ENCODE measurements at places on chromosomes 11 and 22.

GRCh38 chr22:30245985-30246813 is at the start of gene LIF:
Gene LIF (minus strand): TSS chr22:30246759. CDS start chr22:30246695, 64 bp downstream.
- no peak for DNase-seq

- DNase-seq: peak; percentile 19
These were observed 97.1 kb upstream of the ZC3H12C start for GRCh38 chr11:109996060-109996459.

GRCh38 chr11:45045683-45046471 is 95.2 kb upstream of the TP53I11 start:
- peak; percentile 75 for DNase-seq

DNA sequence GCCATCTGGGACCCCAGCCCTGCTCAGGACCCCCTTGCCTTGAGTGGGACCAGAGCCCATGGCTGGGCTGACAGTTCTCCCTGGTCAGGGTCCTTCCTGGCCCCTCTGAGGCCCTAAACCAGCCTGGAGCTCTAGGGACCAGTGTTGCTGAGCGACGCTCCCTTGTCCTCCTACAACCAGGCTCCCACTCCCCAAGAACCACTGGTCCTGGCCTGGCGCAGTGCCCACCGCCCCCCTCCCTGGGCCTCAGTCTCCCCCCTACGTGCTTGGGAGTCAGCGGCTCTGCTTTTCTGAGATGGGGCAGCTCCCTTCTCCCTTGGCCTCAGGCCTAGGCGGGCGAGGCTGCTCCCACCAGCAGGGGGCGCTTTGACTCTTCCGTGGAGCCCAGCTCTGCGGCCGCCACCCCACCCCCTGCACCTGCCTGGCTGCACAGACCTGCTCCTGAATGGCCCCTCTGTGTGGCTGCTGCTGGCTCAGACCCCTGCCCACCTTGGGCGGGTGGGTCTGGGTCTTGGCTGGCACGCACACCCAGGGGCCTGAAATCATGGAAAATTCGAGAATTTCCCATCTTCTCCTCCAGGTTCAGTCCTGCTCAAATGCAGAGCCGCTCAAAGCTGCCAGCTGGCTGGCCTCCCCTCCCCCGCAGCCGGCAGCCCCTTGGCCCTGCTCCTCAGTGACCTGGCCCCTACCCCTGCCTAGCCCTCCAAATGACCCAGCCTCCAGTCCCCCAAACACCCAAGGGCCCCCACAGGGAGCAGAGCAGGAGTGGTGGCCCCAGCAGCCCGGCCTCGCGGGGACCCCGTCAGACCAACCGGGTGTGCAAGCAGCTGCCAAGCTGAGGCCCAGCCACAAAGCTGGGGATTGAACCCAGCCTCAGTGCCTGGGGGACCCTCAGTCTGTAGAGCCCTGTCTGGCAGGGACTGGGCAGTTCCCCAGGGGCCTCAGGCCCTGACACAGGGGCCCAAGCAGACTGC is 9.1 kb downstream of the PRR33 start:
- DNase-seq: peak; percentile 68

DNA sequence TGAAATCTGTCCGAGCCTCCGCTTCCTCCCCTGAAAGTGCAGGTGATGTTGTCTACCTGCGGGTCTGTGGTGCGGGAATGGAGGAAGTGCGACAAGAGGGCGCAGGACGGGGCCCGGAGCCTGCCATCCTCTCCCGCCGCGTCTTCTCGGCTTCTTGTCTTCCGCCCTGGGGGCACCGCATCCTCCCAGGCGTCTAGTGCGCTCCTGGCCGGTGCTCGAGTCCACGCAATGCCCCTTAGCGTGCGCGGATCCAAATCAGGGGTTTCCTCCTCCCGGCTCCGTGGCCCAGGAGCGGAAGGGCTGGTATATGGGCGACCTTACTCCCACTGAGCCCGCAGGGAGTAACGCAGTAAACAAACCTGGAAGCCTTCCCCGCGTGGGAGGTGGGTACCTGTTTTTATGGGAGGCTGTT is 405 bp downstream of the SFI1 start:
- peak; percentile 27 for DNase-seq

DNA sequence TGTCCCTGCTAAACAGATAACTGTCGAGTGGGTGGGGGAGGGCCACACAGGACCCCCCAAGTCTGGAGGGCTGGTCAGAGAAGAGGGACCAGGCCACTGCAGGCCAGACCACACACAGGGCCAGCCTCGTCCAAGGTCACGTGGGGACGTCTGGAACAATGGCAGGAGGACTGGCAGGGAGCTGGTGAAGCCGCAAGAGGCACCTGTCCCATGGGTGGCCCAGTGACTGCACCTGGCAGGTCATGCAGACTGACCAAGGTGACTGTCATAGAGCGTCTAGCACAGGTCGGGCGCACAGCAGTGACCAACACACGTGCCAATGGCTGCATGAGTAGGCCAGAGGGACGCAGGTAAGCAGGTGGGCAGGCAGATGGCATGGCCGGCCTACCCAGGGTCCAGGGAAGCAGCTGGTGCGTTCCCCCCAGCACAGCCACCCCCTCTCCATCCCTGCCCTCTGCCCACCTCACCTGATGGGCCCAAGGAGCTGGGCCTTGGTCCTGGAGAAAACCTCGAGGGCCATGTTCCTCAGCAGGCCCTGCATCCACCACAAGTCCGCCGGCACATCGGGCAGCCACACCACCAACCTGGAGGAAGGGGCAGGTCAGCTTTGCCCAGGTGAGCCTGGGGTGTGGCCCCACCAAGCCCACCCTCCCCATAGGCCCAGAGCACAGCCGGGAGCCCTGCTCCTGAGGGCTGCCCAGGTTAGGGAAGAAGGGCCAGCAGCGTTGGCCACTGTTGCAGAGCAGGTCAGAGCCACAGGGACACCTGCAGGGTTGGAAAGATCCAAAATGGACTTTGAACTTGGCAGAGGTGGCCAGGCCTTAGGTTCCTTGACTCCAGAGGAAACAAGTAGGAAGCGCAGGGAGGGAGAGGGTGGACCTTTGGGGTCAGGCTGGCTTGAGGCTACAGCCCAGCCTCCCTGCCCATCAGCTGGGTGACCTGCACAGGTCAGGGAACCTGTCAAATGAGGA is 10.4 kb downstream of the PNPLA5 start:
- DNase-seq: no peak

DNA sequence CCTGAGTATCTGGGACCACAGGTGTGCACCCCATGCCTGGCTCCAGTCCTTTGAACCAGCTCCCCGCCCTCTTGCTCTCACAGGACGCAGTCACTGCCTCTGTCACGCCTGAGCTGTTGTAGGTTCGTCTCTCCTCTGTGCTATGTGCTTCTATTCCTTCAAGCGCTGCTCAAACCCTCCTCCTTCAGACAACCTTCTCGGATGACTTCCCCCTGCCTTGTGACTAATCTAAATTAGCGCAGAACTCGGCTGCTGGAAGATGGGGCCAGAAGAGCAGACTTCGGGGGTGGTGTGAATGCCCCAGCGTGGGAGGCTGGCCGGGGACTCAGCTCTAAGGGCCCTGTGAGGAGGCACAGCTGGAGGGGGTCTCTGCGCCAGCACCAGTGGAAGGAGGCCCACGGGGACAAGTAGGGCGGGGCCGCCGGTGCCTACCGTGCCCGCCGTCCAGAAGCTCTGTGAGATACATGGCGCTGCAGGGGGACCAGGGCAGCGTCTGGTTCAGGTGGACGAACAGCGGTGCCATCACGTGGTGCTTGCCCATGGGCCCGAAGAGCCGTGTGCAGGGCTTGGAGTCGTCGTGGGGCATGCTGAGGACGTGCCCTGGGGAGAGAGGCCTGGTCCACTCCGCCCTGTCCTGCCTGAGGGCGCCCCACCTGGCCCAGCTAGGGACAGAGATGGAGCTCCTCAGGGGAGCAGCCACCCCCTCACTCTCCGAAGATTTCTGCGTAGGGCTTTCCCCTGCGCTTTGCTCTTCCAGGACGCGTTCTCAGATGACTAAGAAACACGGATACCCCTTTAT is 12.5 kb downstream of the ADAMTS8 start:
- DNase-seq: no peak

- peak; percentile 73 for DNase-seq
These were observed 7.9 kb downstream of the TIGD3 start for GRCh38 chr11:65362320-65362931.

DNA sequence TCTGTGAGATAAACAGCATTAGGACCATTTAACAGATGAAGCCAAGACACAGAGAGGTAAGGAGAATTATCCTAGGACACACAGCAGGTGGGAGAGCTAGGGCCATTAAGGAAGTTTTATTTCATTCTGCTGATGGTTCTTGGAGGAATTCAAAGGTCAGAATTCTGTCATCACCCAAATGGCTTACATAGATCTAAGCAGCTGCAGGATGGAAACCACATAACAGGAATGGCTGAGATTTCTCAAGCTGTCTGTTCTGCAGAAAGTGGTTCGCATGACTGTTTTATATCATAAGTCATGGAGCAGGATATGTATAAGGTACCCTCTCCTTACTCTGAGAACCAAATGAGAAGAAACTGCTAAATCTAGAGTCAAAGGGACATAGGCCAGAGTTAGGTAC is 163.2 kb upstream of the NARS2 start:
- no peak for DNase-seq

GRCh38 chr22:44396021-44396726 is 83.4 kb upstream of the SHISAL1 start:
- no peak for DNase-seq

DNA sequence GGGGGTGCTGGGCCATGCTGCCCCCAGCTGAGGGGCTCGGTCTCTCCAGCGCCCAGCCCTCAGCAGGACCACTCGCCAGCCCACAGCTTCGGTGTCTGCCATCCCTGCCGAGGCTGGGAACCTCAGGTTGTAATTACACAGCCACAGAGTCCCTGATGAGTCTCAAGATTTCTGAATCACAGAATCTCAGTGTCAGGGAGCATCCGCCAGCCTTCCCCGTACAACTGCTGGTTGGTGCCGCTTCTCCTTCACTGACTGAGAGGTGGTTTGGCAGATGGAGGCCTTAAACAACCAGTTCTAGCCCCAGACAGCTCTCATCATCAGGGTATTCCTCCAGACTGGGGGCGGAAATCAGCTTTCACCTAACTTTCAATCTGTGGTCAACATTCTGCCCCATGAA is 13.7 kb downstream of the PHF21B start:
- DNase-seq: no peak

DNA sequence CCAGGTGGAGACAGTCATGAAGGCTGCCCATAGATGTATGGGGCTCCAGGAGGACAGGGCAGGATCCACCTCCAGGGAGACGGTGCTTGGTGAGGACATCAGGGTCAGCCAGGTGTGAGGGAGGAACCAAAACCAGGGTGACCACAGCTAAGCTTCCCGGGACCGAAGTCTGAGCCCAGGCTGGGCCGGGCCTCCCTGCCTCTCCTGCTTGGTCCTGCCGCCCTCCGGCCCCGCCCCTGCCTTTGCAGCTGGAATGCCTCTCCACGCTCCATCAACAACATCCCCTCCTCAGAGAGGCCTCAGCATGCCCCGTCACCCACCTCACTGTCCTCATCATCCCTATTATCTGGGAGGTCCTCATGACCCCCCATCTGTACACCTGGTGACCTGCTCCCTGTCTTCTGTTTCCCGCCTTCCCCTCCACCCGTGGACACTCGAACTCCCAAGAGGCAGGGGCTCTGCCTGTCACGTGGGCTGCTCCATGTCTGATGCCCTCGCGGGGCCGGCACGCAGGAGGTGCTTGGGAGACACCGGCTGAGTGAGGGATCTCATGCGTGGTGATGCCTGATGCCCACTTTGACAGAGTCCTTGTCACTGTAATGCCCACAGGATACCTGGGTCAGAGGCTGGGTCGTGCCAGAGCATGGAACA is 59.4 kb downstream of the RTL6 start:
- DNase-seq: no peak

- DNase-seq: no peak
These were observed 7.1 kb downstream of the RFPL1 start for GRCh38 chr22:29445508-29445907.

DNA sequence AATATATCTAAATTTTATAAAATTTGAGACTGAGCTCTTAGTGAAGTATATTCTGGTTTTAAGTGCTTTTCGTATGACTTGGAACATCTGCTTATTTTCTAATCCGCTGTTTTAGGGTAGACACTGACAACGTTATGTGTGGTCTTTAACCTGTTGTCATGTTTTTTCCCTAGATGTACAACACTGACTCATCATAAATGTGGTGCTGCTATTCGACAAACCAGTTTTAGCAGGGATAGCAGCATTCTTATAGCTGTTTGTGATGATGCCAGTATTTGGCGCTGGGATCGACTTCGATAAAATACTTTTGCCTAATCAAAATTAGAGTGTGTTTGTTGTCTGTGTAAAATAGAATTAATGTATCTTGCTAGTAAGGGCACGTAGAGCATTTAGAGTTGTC is 23.8 kb upstream of the HIKESHI start:
- DNase-seq: no peak

GRCh38 chr11:71251761-71252268 is 562 bp downstream of the SHANK2 start:
- no peak for DNase-seq

DNA sequence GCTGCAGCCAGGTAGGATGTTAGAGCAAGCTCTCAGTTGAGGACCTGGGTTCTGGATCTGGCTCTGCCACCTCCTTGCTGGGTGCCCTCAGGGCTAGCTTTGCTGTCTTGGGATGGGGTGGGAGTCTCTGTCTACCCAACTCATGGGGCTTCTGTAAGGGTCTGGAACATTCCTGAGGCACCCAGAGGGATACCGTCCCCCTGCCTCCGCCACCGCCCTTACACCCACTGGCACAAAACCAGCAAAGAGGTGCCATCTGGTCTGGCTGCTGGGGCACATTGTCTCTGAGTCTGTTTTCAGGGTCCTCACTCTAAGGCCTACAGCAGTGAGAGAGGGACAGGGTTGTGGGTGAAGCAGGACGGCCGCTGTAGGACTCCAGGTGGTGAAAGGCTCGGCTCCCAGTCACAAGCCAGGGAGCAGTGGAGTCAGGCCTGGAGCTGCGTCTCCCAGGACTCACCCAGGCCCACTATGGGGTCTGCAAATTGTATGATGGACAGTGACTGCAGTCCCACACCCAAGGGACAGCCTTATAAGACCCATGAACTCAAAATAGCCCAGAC is 84.9 kb downstream of the MORC2 start:
- no peak for DNase-seq

GRCh38 chr11:6307876-6308275 is 12.4 kb downstream of the CAVIN3 start:
- no peak for DNase-seq

- DNase-seq: no peak
These were observed 1406.1 kb upstream of the TENM4 start for GRCh38 chr11:80846979-80847378.

DNA sequence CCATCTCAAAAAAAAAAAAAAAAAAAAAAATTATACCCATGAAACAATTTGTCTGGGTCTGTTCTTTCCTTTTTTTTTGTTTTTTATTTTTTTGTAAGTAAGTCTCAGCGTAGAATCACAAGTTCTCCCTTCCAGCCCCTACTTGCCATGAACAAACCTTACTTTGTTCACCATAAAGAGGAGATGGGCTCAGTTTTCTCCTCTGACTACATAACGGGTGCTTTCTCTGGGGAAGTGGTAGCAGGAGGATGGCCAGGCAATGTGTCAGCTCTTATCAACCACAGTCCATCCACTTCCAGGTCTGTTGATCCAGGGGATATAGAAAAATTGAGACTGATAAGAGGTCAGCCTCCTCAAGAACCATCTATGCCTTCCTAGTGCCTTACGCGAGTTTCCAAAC is 11.0 kb downstream of the ASCC2 start:
- no peak for DNase-seq

All from inflammatory macrophage treated with lipopolysaccharide for 4 hours (primary cell).